CD8-positive, alpha-beta T cell (primary cell): ENCODE measurements at places on chromosomes 12 and 14. TPM values are rescaled to one million over a fixed set of nuclear protein-coding genes. Genes with fewer than 3 reads are reported as not detected.

A2M gene
- not detected for total RNA-seq

KRT1 gene
- 0.25 TPM for total RNA-seq

UBR7 gene
- total RNA-seq = 6.7 TPM

DBX2 gene
- total RNA-seq = not detected

KLHL33 gene
- 0.11 TPM for total RNA-seq

TOMM20L gene
- total RNA-seq = not detected

SIX1 gene
- total RNA-seq = not detected

PZP gene
- total RNA-seq = not detected

SLC22A17 gene
- total RNA-seq = 13.5 TPM

SPIC gene
- total RNA-seq = not detected

ACSM4 gene
- not detected for total RNA-seq

RPL10L gene
- total RNA-seq = not detected

DTD2 gene
- 4.9 TPM for total RNA-seq

EXOC3L4 gene
- not detected for total RNA-seq

IAPP gene
- total RNA-seq = not detected

WSCD2 gene
- not detected for total RNA-seq

GYS2 gene
- total RNA-seq = 0.17 TPM

CPNE6 gene
- total RNA-seq = not detected

TESPA1 gene
- 70.9 TPM for total RNA-seq

CNTN1 gene
- not detected for total RNA-seq
